Cortex of kidney (tissue), 1 donor: ENCODE measurements at places on chromosomes 2 and 18.

DNA sequence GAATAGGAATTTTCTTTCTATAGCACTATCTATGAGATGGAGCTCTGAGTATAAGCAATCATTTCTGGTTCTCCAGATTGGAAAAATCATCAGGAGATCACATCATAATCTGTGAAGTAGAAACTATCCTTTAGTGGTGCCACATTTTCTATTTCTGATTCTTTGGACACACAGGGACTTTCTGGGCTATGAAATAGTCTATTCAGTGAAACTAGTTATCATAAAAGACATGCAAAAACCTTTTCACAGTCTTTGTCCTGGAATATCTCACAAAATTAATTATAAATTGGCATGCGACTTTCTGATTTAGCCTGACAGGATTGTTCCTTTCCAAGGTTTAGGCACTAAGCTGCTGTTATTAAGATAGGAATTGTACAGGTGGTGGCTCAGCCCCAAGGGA is 428.6 kb downstream of the DLGAP1 start:
- DNase-seq = no peak

DNA sequence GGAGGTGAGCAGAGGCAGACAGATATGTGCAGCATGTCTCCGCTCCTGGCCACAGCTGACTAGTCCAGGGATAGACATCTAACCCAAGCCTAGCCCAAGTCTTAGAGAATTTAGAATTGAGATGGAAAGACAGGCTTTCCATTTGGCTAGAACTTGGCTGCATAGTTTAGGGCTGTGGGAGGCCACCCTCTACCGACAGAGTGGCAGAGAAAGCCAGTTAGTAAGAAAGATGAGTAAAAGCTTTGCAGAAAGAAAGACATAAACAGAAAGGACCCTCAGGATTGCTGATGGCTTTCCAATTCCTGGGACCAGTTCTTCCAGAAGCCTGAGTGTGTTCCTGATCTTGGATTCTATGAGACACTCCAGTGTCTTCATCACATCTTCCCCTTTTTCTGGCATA is 62.1 kb downstream of the DYM start:
- DNase-seq = no peak

GRCh38 chr18:37322492-37323035 is 243.0 kb downstream of the CELF4 start:
- DNase-seq = no peak

DNA sequence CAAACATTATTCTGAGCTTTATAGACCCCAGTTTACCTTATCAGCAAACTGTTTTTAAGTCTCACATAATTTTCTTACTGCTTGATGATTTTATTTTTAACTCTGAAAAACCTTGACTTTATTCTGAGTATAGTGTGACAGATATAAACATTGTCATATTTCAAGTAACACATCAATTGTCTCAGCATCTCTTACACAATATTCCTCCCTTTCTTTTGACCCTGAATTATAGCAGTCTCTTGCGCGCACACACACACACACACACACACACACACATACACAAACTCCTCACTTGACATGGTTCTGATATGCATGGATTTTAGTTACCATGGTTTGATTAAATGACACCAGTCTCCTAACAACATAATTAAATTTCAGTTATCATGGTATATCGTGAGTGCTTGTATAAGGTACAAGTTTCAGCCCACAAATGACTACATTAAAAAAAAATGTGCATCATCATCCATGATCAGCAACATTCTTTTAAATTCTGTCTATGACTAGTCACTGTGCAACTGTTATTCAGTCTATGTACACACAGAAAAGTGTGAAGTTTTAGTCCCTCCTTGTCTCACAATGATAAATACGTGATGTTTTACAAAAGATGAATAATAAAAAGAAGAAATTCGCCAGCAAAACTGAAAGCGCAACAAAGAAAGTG is 39.5 kb upstream of the TACR1 start:
- DNase-seq = no peak

DNA sequence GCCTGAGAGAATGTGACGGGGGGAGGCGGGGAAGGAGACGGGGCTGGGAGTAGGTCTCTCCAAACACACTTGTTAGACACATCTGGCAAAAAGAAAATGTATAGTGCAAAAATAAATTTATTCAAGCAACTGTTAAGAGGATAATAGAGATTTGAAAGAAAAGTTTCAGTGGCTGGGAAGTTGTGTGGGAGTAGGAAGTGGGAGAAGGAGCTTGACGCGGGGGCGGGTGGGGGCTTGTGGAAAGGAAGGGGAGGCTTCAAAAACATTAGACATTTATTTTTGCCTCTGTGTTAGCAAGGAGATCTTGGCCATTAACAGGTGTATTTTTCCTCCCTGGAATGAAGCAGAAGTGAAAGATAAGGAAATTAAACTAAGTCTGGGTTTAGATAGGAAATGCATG is 90.3 kb downstream of the KLF7 start:
- DNase-seq = no peak

- DNase-seq = no peak
Observed at GRCh38 chr2:156423674-156424282, 12.4 kb upstream of the GPD2 start.

DNA sequence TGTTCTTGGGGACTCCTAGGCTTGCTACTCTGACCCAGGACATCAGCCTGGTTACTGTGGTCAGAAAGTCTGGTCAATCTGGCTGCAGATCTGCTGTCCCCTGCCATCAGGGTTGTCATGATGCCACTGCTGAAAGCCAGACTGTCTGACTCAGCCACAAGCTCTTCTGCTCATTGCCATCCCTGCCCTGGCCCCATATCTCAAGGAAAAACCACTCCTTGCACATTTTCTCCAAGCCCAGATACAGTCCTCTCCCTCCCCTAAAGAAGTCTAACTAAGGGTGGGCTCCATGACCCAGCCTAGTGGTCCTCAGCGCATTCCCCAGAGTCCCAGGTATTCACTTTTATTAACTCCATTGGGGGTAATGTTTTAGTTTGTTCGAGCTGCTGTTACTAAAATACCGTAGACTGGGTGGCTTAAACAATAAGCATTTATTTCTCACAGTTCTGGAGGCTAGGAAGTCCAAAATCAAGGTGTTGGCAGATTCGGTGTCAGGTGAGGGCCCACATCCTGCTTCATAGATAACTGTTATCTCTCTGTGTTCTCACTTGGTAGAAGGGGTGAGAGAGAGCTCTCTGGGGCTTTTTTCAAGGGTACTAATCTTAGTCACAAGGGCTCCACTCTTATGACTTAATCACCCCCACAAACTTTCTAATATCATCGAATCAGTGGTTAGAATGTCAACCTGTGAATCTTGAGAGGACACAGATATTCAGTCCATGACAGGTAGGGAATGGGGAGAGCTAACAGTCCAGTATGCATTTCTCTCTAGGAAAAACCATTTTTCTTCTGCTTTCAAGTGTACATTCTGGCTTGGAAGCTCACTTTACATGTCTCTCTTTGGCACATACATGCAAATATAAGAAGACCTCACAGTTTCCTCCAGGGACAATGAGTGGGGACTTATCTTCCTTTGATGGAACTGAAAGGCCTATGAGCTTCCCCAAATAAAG is 94.8 kb upstream of the CXCR4 start:
- DNase-seq = no peak

DNA sequence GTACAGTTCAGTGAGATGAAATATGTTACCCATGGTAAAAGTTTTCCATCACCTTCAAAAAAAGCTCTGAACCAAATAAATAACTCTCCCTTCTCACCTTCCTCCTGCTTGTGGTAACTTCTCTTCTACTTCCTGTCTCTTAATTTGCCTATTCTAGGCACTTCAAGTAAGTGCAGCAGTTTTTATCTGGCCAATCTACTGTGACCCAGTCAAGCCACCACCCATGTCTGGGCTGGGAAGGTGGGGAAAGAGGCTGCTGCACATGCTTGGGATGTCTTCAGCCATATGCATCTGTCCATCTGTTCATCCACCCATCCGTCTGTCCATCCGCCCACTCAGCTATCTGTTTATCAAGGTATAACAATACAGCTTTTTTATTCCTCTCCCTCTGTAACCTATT is 31.6 kb downstream of the ZNF532 start:
- no peak for DNase-seq

DNA sequence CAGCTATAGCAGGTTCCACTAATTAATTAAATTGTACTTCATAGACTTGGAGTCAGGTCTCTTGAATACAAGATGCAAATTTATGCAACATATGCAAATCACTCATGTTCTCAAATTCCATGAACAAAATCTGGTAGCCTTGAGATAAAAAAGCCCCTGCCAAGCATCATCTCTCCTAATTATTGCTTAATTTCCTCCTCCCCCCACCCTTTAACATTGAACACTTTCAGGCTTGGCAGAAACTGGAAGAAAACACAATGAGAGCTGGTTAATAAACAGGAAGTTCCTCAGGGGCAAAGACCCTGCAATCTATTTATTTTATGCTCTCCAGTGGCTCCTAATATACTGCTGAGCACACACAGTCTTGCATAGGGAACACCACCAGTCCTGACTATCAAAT is 35.6 kb upstream of the ACVR1 start:
- DNase-seq = no peak

DNA sequence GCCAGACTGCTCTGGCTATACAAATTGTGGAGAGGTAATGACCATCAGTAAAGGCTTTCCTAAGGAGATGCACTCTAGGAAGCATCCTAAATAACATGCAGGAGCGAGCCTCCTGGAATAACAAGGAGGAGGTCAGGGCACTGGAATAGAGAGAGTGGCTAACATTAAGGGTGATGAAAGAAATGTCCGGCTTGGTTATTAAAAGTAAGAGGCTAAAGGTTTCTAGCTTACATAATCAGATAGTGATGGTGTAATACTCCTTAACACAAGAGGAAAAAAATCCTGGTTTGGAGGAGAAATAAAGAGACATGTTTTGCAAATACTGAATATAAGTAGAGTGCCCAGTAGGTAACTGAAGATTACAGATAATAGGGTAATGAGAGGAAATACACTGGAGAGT is 365.7 kb downstream of the ZEB2 start:
- no peak for DNase-seq

GRCh38 chr18:2515171-2515787 is 56.0 kb downstream of the METTL4 start:
- no peak for DNase-seq

DNA sequence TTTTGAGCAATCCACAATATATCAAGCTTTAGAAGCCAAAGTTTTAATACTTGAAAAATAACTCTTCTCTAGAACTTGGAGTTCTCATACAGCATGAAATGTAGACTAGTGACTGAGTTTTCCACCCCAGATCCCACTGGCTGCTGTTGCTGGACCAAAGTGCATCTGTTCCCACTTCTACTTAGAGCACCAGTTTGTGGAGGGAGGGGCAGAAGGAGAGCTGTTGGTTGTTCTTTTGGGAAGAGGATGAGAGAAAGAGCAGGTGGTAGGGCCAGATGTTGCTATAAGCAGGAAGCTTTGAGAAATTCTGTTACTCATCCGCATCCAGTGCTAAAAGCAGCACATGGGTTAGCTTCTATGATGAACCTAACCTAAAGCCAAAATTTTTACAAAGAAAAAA is 59.0 kb downstream of the MBD2 start:
- no peak for DNase-seq

GRCh38 chr2:33704406-33704855 is 105.3 kb upstream of the FAM98A start:
- no peak for DNase-seq

DNA sequence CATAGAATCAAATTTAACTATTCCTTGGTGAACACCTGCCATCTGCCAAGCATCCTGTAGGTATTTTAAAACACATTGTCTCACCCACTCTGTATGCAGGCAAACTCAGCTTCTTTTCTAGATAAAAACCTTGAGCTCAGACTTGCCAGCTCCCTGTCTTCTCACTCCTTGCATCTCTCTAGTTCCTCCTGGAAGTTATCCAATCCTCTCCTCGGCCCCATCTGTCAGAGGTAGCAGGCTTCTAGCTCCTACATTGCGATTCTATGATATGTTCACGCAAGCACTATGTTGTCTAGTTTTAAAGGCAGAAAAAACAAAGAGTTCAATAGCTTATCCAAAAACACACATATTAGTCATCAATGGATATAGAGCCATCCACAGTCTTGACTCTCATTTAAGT is 67.0 kb upstream of the APCDD1 start:
- DNase-seq = no peak

DNA sequence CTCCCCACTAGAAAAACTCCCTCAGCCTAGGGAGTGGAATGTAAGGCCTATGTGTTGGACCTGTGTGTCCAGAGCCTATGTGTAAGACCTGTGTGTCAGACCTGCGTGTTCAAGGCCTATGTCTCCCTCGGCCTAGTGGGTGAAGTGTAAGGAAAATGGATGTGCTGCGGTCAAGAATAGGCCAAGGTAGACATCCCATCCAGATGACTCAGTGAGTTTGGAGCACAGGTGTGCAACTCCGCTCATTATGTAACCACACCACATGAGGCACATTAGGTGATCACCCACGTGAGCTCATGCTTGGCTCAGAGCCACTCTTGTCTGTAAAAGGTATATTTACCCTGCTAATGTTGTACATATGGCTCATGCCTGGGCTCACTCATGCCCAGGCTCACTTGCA is 565.3 kb upstream of the CRIM1 start:
- no peak for DNase-seq

GRCh38 chr18:31428211-31428610 is 19.3 kb upstream of the DSG3 start:
- no peak for DNase-seq

GRCh38 chr2:215421859-215422461 is 13.9 kb downstream of the FN1 start:
- DNase-seq = no peak

- DNase-seq = no peak
Observed at GRCh38 chr2:109173311-109174171, 44.5 kb downstream of the SH3RF3 start.

- no peak for DNase-seq
Observed at GRCh38 chr2:234676109-234676782, 179.4 kb upstream of the ARL4C start.

GRCh38 chr18:55144193-55144930 is 185.1 kb upstream of the CCDC68 start:
- DNase-seq = no peak

- no peak for DNase-seq
Observed at GRCh38 chr2:132463719-132464118, 47.1 kb downstream of the GPR39 start.

- no peak for DNase-seq
Observed at GRCh38 chr2:163779970-163780597, 44.3 kb upstream of the FIGN start.

DNA sequence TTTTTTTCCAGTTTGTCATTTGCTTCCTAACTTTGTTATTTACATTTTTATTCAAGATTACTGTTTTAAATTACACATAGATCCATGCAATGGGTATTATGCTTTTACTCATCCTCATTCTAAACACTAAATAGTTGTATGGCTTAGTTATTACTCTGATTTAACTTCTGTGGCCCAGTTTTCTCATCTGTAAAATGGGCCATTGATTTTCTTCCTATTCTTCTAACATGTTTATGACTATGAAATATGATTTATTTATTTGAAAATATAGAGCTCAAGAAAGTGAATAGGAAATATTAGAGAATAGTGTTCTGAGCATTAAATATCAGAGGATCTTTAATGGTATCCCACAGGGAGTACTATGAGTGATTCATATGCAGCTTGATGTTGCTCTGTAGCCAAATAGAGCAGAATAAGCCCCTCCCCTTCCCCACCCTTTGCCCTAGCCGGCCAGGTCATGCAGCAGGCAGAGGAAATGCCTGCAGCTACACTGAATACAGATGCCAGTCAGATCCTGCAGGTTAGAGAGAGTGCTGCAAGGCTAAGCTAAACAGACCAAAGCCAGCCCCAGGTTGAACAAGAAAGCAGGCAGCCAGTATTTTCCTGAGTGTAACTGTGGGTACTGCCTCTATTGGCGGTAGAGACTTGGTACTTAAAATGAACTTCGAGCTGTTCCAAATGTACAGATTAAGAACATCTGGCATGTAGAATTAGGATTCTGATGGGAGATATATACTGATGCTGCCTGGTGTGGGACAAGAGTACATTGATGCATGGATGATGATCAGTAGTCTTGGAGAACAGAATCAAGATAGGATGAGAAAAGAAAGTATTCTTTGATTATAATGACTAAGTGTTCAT is 11.7 kb upstream of the ACYP2 start:
- no peak for DNase-seq
